ENCODE measurements at places on chromosomes 13 and 19.

- DNase-seq = no peak
Measured at GRCh38 chr13:49256841-49257240, 9.1 kb downstream of the CDADC1 start.

- DNase-seq = no peak
Measured at GRCh38 chr13:109401307-109401706, 385.1 kb downstream of the IRS2 start.

- no peak for DNase-seq
Measured at GRCh38 chr19:41861846-41862245, 1.8 kb downstream of the RPS19 start.

DNA sequence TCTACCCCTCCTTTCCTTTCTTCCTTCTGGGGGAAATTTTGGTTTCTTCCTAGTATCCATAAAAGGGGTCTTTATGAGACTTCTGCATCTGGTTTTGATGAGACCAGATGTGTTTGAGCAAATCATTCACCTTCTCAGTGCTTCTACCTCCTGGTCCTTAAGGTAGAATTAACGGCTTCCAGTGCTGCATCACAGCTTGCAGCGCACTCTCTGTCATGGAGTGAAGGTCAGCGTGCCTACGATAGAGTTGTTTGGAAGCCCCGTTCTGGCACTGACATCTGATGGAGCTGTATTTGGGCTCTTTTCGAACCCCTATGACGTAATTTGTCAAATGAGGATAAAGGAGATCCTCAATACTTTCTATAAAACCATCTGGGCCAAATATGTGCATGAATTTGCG, 164.2 kb downstream of the MTUS2 start:
- DNase-seq = no peak

DNA sequence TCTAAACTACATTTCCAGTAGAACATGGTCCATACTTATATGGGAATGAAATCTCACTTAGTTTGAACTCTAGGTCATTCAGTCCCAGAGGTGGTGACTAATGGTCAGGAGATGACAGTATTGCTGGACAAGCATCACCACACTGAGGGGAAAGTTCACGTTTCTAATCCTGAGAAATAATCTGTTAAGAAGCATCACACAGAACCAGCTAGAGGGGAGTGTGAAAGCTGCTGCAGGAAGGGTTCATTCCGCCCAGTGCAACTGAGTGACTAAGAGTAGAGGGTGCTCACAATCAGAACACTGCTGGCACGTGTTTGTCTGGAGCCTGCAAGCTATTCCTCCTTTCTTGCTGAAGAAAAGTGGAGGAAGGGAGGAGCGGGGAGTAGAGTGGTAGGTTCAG, 2.7 kb downstream of the COL4A1 start:
- DNase-seq = no peak

DNA sequence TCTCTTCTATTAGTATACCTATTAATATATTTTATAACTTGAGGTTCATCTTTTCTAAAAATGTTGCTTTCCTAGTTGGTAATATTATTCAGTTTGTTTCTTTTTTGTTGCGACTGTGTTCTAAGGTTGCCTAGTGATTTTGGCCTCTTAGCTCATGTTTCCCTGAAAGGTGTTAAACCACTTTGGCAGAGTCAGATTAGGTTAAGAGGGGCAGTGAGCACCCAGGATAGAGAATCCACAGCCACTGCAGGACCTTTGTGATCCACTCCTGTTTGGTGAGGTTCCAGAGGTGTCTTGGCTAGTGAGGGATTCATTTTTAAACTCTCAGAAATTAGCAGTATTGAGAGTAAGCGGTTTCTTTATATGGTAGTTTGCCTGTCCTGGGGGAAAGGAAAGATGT, 14.9 kb upstream of the GPR18 start:
- no peak for DNase-seq

DNA sequence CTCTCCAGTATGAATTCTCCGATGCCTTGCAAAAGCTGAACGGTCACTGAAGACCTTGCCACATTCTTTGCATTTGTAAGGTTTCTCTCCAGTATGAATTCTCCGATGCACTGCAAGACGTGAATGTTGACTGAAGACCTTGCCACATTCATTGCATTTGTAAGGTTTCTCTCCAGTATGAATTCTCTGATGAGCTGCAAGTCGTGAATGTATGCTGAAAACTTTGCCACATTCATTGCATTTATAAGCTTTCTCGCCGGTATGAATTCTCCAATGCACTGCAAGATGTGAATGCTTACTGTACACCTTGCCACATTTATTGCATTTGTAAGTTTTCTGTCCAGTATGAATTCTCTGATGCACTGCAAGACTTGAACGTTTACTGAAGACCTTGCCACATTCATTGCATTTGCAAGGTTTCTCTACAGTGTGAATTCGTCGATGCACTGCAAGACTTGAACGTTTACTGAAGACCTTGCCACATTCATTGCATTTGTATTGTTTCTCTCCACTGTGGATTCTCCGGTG, 20.0 kb upstream of the ZNF841 start:
- no peak for DNase-seq

DNA sequence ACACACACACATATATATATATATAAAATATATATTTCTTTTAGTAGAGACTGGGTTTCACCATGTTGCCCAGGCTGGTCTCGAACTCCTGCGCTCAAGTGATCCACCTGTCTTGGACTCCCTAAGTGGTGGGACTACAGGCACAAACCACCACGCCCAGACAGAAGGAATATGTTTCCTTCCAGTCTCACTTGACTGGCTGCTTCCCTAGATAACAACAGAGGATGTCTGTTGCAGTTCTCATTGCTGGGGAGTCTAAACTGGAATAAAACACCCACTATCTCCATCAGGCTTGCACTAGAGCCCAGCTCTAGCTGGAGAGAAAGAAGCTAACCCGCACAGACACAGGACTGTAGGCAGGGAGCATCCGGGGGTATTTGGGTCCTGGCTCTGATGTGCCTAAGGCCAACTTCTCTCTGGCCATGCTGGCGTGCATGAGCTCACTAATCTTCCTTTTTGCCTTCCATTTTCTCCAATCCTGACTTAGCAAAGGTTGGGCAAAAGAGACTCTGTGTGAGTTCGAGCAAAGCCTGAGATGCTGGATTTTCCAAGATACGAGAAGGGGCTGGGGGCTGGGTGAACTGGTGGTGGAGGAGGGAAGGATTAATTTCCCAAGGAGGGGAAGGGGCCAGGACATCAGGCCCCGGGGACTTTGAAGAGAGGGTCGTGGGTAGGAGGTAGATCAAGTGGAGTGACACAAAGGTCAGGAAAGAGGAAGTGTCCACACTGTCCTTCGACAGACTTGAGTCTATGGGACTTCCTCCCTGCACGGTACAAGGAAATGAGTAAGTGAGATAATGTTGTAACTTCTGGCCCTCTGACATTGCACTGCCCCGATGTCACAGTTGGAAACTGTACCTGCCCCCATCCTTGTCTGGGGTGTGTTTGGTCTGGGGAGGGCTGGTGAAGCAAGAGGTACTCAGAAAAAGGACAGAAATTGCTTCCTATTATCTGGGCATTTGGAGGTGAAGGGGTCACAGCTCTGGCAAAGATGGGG, 22.5 kb upstream of the ALOX5AP start:
- DNase-seq = no peak

DNA sequence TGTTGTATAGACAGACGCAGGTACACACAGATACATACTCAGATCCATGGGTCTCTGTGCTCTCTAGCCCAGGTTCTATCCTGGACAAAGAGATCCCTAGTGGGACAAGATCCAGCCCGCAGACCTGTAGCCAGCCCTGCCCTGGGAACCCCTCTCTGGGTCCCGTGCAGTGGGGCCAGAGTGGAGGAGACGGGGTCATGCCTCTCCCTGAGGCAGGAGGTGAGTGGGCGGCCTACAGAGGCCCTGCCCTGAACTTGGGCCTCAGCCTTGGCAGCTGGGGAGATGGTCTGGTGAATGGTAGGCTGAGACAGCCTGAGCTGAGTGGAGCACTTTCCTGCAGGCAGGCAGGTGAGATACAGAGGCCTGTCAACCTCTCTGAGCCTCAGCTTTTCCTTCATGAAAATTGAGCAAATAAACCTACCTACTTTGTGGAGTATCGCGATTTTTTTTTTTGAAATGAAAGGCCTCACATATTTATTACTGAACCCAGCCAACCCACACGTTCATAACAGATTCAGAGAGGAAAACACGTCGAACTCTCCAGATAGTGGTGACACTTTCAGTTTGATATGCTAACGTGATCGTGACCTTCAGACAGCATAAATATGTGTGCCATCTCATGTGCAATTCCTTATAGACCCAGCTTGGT, 3.4 kb upstream of the JUND start:
- no peak for DNase-seq

- DNase-seq = no peak
Measured at GRCh38 chr13:102770435-102770834, 3.2 kb downstream of the TEX30 start.

GRCh38 chr19:55208880-55209692, at the start of gene PTPRH:
PTPRH (minus strand) TSS chr19:55209501; CDS start chr19:55209433, 68 bp downstream.
- no peak for DNase-seq

- no peak for DNase-seq
Measured at GRCh38 chr13:112054616-112055015, 12.3 kb upstream of the SOX1 start.

GRCh38 chr13:20927596-20928257, 25.2 kb upstream of the XPO4 start:
- no peak for DNase-seq

DNA sequence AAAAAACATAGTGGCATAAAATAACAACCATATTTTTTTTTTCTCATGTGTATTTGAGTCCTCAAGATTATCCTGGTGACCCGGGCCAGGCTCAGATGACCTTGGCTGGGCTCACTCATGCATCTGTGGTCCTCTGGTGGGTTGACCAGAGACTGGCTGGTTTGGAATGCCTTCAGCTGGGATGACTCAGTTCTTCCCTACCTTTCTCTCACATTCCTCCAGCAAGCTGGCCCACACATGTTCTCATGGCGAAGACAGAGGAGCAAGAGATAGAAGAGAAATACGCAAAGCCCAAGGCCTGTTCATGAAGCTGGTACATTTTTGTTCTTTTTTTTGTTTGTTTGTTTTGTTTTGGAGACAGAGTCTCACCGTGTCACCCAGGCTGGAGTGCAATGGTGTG, 14.3 kb upstream of the ZNF541 start:
- DNase-seq = no peak

DNA sequence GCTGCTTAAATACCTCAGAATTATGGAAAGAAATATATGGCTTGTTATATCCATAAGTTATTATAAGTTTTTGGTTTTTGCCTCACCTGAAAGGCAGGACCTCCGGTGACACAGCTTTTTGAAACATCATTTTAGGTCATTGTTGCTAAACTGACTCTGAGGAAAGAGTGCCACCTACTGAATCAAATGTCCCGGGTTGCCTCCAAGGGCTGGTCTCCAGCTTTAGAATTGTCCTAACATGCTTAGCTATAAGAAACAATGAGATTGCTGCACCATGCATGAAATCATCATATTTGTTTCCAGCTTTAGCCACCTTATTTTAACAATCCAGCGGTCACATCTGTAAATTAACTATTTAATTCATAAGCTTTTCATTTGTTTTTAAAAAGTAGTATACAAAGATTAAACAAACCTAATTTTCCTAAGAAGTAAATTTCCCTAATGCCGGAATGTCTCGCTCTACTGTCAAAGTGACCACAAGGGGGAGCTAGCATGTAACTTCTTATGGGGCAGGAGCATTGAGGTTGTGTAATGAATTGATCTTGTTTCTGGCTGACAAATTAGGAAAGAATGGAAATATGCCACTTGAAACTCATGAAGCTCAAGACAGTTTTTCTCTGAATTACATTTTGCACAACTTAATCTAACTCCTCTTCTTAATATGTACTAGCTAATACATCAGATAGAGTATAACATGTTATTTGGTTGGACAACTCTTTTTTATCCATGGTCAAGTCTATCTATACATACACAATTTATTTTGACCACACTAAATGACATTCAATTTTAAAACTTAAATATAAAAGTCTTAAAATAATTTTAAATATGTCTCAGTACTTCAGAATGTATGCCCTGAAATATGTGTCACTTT, 6.7 kb upstream of the PCDH17 start:
- no peak for DNase-seq

GRCh38 chr13:77207943-77208342, 119.0 kb downstream of the MYCBP2 start:
- DNase-seq = no peak

- DNase-seq = no peak
Measured at GRCh38 chr13:36950920-36951319, 30.9 kb upstream of the SMAD9 start.

DNA sequence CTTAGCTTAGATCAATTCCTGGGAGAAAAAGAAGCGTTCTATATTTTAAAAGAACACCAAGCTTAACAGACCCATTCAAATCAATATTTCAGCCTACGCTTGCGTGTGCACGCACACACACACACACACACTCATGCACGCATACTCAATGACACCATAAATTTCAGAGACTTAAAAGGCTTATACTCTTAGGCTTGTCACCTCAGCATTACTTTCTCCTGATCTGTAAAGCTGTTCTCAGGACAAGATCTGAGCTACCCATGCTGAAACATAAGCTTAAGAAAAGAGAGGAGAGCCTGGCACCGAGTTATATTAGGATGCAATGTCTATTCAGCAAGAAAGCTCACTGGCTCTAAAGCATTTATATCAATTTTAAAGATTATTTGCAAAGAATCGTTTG, 368.5 kb downstream of the FGF14 start:
- DNase-seq = no peak

DNA sequence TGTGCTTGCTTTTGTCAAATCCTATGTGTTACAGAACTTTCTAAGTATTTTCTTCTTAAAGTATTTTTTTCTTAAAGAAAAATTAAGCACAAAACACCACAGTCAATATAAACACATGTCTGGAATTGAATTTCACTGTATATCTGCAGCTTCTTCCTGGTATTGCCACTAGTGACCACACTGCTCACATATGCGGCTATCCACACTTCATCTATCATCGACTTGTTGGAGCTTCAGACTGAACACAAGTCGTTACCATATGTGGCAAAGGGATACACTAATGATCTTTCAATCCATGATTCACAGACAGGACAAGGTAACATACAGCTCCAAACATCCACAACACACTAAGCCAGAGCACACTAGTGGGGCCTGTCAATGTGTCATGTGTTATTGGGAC, 498.4 kb upstream of the ARGLU1 start:
- DNase-seq = no peak

GRCh38 chr19:5011476-5012238, 42.7 kb downstream of the KDM4B start:
- no peak for DNase-seq
